ENCODE measurements at places on chromosomes 6 and 20.

DNA sequence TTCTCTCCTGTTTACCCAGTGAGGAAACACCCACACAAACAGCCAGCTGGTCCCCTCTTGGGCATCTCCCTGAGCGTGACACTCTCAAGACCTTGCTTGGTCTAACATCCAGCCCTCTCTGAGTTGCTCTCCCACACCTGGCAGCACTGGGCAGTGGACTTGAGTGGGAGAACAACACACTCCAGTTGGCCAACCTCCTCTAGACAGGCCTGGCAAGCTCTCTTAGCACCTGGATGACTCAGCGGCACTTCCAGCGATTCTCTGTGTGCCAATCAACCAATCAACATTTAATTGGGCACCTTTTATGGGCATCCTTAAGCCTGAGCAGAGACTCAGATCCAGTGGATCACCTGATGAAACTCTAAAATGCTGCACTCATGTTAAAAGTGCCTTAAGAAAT is 76.6 kb upstream of the QKI start:
- no peak for DNase-seq

GRCh38 chr20:59104831-59105230 is 58.8 kb upstream of the ZNF831 start:
- DNase-seq = no peak

GRCh38 chr20:41047279-41047974 is 18.8 kb downstream of the TOP1 start:
- no peak for DNase-seq

GRCh38 chr6:151275566-151275965 is 35.8 kb downstream of the AKAP12 start:
- no peak for DNase-seq

GRCh38 chr20:42179768-42180167 is 561.6 kb upstream of the CHD6 start:
- no peak for DNase-seq

DNA sequence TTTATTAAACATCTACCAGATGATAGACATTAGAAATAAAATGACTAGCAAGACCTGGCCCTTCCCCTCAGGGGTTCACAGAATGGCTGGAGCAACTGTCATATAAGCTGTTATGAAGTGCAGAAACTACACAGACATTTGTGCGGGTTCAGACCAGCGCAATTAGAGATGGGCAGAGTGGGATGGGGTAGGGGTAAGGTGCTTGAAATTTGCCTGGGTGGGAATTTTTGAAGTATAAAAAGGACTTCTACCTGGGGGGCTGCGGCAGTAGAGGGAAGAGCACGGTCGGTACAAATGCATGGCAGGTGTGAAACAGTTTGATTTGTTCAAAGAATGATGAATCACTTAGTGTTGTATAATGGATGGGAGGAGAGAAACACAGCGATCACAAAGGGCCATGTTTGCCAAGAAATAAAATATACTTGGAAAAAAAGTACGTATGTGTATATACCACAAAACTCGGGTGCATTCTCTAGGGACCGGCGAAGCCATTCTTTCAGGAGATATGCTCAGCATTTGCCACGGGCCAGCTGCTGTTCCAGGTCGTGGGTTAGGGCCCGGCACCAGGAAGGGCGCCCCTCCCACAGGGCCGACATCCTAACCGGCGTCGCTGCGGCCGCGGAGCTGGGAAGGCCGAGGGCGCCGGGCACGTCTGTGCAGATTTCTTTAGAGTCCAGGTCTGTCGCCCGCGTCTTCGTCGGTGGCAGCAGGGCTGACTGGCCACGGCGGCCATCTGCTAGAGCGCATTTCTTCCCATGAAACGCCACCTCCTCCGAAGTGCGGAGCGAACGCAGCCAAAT is 809 bp upstream of the NOL7 start:
- DNase-seq = no peak

DNA sequence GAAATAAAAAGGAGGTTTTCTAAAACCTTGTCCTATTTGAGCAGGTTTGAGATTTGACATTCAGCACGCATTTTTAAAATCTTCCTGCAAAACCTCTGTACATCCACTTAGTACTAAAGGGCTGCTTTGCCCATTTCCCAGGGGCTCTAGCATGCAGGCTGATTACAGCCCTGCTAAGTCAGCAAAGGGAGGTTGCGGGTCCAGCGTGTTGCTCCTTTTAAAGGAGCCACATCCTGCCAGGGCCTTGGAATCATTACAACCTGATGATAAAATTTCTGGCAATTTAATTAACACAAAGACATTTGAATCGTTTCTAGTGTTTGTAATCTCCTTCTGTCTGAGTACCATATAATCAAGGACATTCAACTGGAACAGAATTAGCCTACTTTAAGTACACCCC is 455.1 kb upstream of the CITED2 start:
- no peak for DNase-seq

DNA sequence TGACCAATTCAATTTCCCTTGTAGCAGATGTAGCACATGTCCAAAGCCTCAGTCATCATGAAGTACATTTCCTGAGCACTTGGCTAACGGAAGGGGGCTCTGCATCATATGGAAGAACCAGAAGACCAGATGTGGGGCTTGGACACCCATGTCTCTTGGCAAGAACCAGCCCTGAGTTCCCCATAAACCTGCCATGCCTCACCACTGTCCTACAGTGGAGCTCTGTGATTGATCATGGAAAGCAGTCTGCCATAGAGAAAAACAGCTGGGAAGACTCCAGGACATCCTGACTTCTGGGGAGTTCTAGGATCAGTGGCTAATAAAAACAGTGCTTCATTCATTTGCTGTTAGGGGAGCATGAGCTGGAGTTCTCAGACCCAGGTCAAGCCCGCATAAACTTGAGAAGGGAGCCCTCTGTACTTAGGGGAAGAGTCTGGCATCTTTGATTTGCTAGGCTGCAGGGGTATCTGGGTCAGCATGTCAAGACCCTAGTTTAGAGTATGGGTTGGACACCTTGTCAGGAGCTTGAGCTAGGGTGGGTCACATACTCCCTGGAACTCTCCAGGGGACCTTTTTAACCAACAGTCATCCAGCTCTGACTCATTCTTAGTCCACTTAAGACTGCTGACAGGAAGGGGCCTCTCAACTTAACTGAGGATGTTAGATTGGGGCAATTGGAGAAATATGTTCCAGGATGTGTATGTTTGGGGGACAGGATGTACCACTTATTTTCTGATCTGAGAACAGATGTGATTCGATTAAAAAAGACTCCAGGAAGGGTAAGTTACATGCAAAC is 26.3 kb upstream of the TRAM2 start:
- no peak for DNase-seq

GRCh38 chr20:64080013-64080812 is at the start of gene OPRL1:
Gene OPRL1, plus strand, starts transcription at chr20:64080082. Its CDS starts 12,639 bp downstream, at chr20:64092721.
- no peak for DNase-seq

DNA sequence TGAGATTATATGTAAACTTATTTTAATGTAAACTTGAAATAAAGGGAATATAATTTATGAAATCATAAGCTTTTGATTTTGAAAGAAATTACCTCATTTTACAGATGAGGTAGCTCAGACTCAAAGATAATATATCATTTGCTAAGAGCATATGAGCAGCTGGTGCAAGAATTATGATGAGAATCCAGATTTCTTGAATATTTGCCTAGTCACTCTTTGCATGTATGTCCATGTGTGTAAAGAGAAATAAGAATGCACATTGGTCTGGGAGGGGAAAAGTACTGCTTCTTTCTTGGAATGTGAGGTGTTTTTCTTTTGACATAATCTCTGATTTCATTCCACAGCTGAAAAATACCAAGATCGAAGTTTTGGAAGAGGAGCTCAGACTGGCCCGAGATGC is 11.1 kb upstream of the SNRNP48 start:
- no peak for DNase-seq

GRCh38 chr6:37006793-37007339 is 1.4 kb downstream of the FGD2 start:
- DNase-seq = no peak

GRCh38 chr6:5634525-5634924 is 372.2 kb downstream of the NRN1 start:
- no peak for DNase-seq

GRCh38 chr6:135228486-135228885 is 47.4 kb downstream of the MYB start:
- no peak for DNase-seq

DNA sequence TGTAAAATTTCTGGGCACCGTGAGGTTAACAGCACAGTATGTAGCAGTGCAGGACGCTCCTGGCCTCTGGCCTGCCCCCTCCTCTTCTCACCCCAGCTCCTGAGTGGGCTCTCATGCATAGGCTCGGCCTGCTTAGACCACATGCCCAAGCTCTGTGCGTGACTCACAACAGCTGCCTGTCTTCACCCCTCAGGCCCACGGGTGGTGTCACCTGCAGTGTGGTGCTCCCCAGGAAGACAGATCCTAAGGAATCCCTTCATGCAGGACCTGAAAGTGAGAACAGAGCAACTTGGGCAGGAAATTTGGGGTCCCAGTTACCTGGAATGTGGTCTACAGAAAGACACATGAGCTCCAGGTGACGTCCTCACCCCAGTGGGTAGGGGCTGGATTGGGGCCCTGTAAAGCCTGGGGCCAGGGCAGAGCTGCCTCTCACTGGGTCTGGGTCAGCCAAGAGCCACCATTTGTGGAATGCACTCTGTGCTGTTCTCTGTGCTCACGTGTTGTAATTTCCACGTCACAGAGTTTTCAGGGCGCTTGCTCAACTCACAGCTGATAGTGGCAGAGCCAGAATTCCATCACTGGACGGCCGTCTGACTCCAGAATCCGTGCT is 37.0 kb upstream of the PXDC1 start:
- no peak for DNase-seq

GRCh38 chr6:55953335-55953734 is 77.9 kb upstream of the BMP5 start:
- no peak for DNase-seq

- DNase-seq = no peak
These were observed 135.1 kb upstream of the ENPP5 start for GRCh38 chr6:46305833-46306232.

- no peak for DNase-seq
These were observed at the start of gene ADGRF1 for GRCh38 chr6:47042275-47042791. Gene ADGRF1, minus strand, starts transcription at chr6:47042332. Its CDS starts 13,271 bp downstream, at chr6:47029061.

DNA sequence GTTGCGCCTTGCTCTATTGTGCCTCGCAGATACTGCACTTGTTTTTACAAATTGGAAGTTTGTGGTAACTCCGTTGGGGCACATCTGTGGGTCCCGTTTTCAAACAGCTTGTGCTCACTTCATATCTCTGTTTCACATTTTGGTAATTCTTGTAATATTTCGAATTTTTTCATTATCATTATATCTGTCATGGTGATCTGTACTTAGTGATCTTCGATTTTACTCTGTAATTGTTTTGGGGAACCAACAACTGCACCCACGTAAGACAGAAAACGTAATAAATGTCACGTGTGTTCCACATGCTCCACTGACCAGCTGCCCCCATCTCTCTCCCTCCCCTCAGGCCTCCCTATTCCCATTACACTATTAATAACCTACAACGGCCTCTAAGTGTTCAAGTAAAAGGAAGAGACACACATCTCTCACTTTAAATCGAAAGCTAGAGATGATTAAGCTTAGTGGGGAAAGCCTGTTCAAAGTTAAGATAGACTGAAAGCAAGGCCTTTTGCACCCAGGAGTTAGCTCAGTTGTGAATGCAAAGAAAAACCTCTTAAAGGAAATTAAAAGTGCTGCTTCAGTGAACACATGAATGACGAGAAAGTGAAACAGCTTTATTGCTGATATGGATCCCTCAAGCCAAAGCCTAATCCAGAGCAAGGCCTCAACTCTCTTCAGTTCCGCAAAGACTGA is 26.9 kb downstream of the TTLL2 start:
- DNase-seq = no peak

- no peak for DNase-seq
These were observed 14.4 kb downstream of the SNRPC start for GRCh38 chr6:34771727-34772126.

GRCh38 chr6:170207586-170208181 is 83.2 kb downstream of the DLL1 start:
- no peak for DNase-seq

Measured in hypothalamus (tissue), 51 donors.